ENCODE measurements at places on chromosomes 4 and X.

- no peak for DNase-seq
Observed at GRCh38 chr4:186722796-186723291, 812 bp downstream of the FAT1 start.

GRCh38 chr4:138938366-138938690, 77.3 kb upstream of the NOCT start:
- no peak for DNase-seq

- no peak for DNase-seq
Observed at GRCh38 chrX:71623714-71624113, 5.4 kb upstream of the CXCR3 start.

DNA sequence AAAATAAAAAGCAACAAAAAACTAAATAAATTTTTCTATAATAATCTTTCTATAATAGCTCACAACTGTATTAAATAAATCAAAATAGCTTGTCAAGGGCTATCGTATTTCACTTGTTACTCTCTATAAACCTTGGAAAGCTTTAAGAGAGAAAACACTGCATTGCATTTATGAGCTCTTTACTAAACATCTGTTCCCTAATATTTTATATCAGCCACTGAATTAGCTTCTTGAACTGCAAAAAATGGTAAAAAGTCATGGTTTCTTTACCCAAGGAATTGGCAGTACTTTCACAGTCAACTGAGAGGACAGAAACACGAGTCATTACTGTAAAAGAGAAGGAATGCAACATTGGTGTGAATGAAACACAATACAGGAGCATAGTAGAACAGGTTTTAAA, 671.2 kb downstream of the PCDH18 start:
- no peak for DNase-seq

GRCh38 chrX:17616936-17617335, 120.4 kb upstream of the SCML1 start:
- DNase-seq: no peak

- DNase-seq: no peak
Observed at GRCh38 chrX:154750301-154751202, at the start of gene GAB3. GAB3 (minus strand) TSS chrX:154751077; CDS start chrX:154751025, 52 bp downstream.

DNA sequence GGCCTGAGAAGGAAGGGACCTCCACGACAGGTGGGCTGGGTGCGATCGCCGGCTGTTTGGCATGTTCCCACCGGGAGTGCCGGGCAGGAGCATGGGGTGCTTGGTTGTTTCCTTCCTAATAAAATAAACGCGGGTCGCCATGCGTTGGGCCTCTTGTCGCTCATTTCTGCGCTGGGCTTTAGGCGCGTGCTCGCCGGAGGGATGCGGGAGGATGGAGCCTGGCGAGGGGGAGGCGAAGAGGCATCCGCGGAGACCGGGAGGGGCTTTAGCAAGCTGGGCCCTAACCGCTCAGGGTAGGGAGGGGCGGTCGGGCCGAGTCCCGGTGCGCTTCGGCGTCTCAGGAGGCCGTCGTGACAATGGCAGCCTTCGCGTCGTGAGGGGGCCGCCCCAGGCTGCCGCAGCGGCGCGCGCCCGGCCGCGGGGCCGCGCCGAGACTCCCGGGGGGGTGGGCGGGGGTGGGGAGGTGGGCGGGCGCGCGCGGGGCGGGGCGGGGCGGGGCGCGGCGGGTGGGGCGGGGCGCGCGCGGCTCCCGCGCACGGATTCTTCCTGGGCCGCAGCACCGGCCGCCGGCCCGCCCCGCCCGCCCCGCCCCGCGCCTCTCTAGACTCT, 476 bp upstream of the GDI1 start:
- DNase-seq: peak; percentile 86

DNA sequence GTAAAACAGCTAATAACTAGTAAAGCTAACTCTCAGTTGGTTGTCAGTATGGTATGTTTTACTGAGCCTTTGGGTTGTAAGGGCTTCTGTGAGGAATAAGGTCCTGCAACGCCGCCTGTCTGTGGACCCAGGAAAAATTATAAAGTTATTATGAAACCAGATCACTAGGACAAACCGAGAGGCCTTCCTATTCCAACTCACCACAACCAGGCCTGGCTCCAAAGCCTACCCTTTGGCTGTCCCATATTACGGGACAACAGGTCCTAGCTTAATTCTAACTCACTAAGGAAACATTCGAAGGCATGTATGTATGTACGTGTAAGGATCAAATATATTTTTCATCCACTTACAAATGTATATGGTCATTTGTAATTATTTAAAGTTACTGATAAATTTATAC, 1.4 kb downstream of the ANKRD17 start:
- peak; percentile 88 for DNase-seq

DNA sequence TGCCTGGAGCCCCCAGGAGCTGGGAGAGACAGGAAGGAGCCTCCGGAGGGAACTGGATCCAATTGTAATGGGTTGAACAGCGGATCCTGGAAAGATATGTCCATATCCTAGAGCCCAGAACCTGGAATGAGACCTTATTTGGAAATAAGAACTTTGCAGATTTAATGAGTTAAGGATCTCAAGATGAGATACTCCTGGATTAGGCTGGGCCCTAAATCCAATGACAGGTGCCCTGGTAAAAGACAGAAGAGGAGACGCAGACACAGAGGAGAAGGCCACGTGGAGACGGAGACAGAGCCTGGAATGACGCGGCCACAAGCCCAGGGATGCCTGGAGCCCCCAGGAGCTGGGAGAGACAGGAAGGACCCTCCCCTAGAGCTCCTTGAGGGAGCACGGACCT, 34.1 kb downstream of the P2RY8 start:
- DNase-seq: no peak

DNA sequence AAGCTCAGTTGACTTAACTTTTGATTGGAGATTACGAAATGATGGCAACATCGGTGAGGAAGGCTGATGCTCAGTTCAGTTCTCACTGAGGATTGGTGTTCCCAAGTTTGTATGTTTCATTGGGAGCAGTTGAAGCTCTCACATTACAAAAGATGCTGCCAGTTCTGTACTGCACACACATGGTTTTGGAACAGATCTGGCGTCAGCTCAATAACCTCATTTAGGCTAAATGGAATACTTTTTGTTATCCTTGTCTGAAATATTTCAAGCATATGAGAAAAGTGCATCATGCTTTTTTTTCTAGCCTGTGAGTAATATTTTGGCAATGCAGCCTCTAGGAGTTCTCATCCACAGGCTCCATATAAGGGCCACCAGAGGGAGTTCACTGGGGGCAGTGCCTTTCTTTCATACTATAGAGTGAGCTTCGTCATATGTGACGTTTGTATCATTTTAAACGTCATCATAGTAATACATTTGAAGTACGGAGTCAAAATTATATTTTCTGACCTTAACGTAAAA, 4.1 kb downstream of the ENPEP start:
- no peak for DNase-seq

DNA sequence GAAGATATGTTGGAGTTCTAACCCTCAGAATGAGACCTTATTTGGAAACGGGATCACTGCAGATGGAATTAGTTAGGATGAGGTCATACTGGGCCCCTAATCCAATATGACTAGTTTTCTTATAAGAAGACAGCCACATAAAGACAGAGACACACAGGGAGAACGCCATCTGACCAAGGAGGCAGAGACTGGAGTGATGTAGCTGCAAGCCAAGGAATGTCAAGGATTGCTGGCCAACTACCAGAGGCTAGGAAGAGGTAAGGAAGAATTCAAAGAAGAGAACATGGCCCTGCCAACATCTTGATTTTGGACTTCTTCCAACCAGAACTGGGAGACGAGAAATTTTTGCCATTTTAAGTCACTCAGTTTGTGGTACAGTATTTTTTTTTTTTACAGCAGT, 152.8 kb upstream of the DIPK2B start:
- DNase-seq: no peak

DNA sequence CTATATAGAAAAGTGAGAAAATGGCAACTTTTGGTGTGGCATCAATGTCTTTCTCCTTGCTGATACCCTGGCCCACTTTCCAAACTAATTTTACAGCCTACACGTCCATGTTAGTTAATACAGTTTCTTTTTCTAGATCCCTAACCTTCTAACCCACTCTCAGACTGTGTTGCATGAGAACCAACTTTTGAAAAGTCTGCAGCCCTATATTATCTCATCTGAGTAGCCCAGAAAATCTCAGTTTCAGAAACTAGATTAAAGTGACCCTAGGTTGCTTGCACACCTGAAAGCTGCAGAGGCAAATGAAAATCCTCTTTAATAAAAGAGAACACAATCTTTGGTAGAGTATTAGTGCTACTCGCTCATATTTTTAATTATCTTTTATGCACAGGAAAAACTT, 371.6 kb upstream of the EMCN start:
- DNase-seq: no peak

- DNase-seq: no peak
Observed at GRCh38 chr4:1122505-1122904, 9.1 kb upstream of the RNF212 start.

DNA sequence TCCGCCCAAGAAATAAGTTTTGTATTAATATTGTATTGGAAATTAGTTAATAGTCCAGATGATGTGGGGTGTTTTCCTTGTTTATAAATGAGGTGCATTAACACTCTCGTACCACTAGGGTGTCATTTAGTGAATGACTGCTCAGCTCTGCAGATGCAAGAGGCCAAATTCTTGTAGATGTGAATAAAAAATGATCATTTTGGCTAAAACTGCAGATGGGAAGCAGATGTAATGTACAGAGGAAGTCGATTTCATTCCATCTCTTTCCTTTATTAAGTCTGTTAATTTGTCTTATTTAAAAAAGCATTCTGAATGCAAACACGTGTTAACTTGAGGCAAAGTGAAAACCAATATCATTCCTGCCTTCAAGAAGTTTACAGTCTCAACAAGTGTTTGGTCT, 108.1 kb downstream of the DHX15 start:
- DNase-seq: no peak

DNA sequence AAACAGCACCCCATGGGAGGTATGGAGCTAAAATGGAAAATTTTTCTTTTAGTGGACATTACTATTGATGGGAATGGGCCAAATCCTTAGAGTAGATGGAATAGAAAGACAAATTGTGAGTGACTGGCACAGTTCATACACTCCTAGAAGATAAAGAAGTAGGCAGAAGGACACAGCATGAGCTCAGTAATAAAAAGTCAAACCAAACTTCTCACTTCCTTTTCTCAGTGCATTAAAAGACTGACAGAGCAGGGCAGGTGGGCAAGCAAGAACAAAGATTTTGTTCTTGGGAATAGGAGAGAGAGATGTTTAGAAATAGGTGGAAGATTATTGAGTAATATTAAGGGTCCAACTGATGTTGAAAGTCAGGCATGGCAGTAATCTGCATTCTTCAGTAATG, 132.5 kb downstream of the ATP10D start:
- DNase-seq: no peak

DNA sequence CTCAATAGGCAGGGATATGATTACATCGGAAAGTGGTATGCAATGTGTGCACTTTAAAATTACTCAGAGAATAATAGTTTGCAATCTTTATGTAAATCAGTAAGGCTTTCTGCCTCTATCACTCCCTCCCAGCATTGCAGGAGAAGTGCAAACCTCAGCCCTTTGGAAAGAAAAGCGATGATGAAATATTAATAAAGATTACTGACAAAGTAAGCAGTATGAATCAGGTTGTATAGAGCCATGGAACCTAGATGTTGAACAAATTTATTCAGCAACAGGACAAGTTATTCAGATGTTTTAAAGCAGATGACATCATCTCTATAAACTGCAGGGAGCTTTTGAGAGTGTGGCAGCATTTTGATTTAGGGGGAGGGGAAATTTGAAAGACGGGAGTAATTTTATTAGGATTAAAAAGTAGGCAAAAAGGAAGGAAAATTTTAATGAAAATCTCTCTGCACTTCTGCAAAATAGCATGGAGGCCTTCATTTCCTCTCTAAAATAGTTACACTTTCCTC, 631.7 kb upstream of the GRIA3 start:
- no peak for DNase-seq

- no peak for DNase-seq
Observed at GRCh38 chr4:157509341-157509740, 288.8 kb downstream of the GRIA2 start.

GRCh38 chr4:74473155-74473811, 28.3 kb downstream of the AREG start:
- no peak for DNase-seq

GRCh38 chr4:139167774-139168444, 9.1 kb downstream of the ELF2 start:
- DNase-seq: no peak

DNA sequence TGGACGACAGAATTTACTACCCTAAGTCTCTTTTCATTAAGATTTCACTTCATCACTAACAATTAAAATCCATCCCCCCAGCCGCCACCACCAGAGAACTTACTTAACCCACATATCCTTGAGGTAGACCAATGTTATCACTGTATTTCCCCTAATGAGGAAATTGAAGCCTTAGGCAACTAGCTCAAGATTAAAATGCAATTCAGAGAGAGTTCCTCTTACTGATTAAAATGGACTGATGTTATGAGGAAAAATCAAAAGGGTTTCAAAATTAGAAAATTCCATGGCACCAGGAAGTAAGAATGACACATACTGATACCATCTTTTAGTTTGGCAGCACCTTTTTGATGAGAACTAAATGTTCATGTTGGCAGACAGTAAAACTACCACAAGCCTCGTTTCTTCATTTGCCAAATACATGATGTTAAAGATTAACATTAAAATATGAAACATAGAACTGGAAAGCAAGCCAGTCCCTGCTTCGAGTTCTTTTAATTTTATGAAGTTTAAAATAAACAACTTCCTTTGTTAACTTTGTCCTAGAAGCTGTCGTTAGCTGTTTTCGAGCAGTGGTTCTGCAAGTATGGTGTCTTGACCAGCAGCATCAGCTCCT, 69.3 kb upstream of the CCDC160 start:
- no peak for DNase-seq

DNA sequence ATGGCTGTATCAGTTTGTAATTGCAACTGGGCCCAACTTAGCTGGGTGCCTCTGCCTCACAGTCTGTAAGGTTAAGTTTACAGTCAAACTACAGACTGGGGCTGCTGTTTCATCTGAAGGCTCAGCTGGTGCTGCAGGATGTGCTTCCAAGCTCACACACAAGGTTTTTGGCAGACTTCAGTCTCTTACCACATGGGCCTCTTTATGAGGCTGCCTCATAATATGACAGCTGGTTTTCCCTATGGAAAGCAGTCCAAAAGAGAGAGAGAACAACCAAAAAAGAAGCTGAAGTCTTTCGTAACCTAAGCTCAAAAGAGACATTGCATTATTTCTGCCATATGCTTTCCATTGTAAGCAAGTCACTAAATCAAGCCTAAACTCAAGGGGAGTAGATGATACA, 271.7 kb downstream of the DCTD start:
- no peak for DNase-seq

DNA sequence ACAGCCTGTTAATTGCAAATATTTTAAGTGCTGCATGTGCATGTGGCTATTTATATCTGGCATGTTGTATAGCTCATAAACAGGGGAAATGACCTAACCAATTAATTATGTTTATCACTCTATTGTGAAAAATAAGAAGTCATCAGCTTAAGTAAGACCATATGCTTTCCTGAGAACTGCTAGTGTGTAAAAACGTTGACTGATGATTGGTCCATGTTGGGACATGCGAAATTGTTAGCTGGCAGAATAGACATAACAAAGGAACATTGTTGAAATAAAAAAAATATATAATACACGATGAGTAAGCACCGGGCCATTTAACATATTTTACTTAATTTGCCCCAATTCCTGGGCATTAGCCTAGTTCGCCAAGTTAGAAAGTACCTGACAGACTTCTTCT, 207.5 kb downstream of the ANK2 start:
- DNase-seq: no peak
